Caki2 (cell line): ENCODE measurements at places on chromosomes 11 and 22. TPM values are rescaled to one million over a fixed set of nuclear protein-coding genes. Genes with fewer than 3 reads are reported as not detected.

Gene SAA2
- not detected in 2 replicates for total RNA-seq

Gene C22orf31
- total RNA-seq: not detected in 2 replicates

GRCh38 chr11:125701858-125702621 is 21.4 kb upstream of the ACRV1 start:
- no peak for DNase-seq

DNA sequence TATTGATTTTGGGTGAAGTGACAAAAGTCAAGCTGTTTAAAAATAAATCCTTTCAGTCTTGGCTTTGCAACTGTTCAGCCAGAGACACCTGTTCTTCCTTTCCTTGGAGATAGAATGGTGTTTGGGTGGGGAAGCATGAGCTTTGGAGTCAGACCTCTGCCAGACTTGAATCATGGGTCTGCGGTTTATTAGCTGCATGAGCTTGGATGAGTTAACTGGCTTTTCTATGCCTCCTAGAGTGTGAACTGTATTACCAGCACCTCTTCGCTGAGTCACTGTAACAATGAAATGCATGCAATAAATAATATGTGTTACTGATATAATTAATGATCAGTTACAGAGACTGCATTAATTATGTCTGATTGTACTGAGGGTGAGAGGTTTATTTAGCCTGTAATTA is 13.5 kb upstream of the MYEOV start:
- peak; percentile 85 for DNase-seq

DNA sequence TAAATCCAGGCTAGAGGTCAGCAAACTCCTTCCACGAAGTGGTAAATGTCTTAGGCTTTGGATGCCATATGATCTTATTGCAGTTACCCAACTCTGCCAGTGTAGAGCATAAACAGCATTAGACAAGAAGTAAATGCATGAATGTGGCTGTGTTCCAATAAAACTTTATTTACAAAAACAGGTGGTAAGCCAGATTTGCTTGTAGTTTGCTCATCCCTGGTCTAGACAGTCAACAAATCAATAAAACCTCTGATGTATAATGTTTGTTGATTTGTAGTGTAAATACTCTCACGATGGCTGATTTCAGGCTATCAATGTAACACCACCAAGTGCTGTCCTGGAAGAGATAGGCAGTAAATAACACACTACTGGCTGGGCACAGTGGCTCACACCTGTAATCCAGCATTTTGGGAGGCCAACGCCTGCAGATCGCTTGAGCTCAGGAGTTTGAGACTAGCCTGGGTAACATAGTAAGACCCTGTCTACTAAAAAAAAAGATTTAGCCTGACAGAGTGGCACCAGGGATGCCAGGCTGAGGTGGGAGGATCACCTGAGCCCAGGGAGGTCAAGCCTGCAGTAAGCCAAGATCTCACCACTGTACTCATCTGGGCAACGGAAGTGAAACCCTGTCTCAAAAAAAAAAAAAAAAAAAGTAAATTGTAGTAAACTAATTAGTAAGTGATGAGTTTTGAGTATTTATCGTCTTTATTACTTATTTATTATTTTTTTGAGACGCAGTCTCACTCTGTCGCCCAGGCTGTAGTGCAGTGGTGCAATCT is 6.9 kb upstream of the CATSPER1 start:
- no peak for DNase-seq

GRCh38 chr11:57491371-57492061 is 24.0 kb downstream of the SLC43A1 start:
- no peak for DNase-seq

GRCh38 chr11:124717421-124717785 is 22.3 kb upstream of the NRGN start:
- DNase-seq: no peak

- DNase-seq: no peak
Observed at GRCh38 chr11:121634889-121635288, 182.1 kb upstream of the SORL1-AS1 start.

Gene TRIM48
- total RNA-seq: not detected in 2 replicates
